ENCODE measurements at places on chromosomes 4 and X.

DNA sequence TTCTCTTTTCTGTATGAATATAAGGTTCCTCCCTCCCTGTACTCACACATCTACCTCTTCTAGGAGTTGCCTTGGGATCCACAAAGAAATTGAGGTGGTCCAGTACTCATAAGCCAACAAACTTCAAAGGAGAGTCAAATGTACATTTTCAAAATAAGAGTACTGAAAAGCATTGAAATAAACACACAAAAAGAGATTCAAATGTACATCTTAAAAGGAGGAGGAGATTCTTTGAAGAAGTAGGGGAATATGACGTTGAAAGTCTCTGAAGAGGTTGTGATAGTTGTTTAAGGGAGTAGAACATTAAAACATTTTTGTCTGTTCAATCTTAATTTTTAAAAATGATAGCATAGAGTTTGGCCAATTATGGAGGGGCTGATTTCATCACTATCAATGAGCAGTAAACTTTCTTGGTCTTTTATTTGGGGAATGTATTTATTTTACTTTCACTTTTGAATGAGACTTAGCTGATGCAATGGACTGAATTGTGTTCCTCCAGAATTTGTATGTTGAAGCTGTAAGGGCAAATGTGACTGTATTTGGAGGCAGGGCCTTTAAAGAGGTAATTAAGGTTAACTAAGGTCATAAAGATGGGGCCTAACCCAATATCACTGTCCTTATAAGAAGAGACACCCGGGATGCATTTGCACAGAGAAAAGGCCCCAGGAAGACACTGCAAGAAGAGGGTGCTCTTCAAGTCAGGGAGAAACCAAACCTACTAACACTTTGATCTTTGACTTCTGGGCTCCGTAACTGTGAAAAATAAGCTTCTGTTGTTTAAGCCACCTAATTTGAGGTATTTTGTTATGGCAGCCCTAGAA, 226.3 kb upstream of the PGRMC2 start:
- no peak for DNase-seq

- DNase-seq = peak; percentile 49
Measured at GRCh38 chr4:61397174-61397573, 197.0 kb downstream of the ADGRL3 start.

- no peak for DNase-seq
Measured at GRCh38 chr4:10326075-10326474, 131.2 kb downstream of the ZNF518B start.

DNA sequence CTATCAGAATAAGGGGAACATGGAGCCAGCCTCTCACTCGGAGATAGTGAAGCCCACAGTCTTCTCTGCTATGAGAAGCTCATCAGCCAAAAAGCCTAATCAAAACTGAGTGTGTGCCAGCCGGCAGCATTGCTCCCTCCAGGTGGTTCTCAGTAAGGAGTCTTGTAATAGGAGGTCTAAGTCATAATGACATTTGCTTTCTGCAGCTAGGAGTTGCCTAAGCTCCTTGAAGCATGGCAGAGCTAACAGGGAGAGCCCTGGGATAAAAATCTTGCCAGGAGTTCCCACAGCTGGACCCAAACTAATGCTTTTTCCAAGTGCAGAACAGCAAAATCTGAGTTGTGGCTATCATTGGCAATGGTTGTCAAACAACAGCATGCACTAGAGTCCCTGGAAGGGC, 245.2 kb downstream of the SPATA18 start:
- DNase-seq = no peak

- DNase-seq = no peak
Measured at GRCh38 chr4:144819591-144819990, 173.6 kb downstream of the HHIP start.

GRCh38 chr4:72918362-72918761, 151.2 kb downstream of the COX18 start:
- no peak for DNase-seq

DNA sequence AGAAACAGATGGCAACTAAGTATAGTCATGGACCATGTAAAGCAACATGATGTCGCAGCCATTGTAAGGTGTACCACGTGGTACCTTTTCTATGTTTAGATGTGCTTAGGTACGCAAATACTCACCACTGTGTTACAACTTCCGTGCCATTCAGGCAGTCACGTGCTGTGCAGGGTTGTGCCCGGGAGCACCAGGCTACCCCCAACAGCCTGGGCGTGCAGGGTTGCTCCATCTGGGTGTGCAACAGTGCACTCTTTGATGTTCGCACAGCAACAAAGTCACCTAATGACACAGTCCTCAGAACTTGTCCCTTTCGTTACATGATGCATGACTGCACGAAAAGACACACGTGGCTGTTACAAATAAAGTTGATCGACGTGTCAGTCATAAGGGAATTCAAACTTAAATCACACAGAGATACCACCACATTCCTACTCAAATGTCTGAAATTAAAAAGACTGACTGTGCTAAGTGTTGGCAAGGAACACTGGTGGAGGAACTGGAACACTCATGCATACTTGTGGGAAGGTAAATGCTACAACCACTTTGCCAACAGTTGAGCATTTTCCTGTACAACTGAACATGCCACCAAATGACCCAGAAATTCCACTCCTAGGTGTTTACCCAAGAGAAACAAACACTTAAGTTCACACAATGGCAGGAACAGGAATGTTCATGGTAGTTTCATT, 24.3 kb downstream of the CPLX1 start:
- no peak for DNase-seq

GRCh38 chr4:142168181-142168580, 531.8 kb downstream of the IL15 start:
- no peak for DNase-seq

DNA sequence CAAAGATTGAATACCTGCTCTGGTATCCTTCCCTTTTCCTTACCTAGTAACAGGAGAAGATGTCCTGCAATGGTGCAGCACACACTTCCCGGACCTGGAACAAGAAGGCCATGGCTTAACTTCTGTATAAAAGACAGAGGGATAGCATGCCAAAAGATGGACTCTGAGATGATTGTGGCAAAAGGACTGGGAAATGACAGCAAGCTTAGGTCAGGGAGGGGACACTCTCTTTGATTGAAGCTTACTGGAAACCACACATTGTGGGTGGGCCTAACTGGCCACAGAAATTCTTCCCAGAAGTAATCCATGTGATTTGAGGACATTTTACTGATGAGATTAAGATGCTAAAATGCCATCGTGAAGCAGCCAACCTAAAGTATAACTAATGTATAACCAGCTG, 71.0 kb upstream of the OTUD4 start:
- DNase-seq = no peak

- no peak for DNase-seq
Measured at GRCh38 chr4:169799260-169799659, 41.5 kb upstream of the HPF1 start.

- peak; percentile 66 for DNase-seq
Measured at GRCh38 chr4:22129454-22130029, 181.0 kb upstream of the KCNIP4 start.
